ENCODE measurements at places on chromosomes 7 and 10.

GRCh38 chr10:48231699-48232315 lies 42.7 kb downstream of the FRMPD2 start:
- no peak for DNase-seq

DNA sequence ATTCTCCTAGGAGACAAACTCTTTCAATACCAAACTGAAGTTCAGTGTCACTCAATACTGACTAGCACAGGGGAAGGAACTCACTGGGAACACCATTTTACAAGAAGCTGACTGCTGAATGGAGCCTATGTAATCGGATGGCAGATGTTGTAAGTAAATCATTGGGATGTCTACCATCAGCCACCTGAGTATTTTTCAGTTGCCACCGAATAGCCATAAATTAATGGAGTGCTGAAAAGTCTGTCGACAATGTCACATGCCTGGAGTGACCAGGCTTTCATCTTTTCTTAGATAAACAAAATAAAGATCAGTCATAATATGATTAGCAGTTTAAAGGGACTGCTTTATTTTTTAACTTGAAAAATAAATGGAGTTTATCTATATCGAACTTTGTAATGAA lies 145.9 kb upstream of the SEMA3E start:
- no peak for DNase-seq

GRCh38 chr10:33494694-33495265 lies 160.3 kb upstream of the NRP1 start:
- no peak for DNase-seq

DNA sequence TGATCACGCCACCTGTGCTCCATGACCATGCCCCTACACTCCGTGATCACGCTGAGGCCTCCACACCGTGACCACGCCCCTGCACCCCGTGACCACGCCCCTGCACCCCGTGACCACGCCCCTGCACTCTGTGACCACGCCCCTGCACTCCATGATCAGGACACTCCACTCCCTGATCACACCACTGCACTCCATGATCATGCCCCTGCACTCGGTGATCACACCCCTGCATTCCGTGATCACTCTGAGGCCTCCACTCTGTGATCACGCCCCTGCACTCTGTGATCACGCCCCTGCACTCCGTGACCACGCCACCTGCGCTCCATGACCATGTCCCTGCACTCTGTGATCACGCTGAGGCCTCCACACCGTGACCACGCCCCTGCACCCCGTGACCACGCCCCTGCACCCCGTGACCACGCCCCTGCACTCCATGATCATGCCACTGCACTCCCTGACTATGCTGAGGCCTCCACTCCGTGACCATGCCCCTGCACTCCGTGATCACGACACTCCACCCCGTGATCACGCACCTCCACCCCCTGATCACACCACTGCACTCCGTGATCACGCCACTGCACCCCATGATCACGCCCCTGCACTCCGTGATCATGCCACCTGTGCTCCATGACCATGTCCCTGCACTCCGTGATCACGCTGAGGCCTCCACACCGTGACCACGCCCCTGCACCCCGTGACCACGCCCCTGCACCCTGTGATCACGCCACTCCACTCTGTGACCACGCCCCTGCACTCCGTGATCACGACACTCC lies 27.7 kb downstream of the STK32C start:
- DNase-seq, result no peak

DNA sequence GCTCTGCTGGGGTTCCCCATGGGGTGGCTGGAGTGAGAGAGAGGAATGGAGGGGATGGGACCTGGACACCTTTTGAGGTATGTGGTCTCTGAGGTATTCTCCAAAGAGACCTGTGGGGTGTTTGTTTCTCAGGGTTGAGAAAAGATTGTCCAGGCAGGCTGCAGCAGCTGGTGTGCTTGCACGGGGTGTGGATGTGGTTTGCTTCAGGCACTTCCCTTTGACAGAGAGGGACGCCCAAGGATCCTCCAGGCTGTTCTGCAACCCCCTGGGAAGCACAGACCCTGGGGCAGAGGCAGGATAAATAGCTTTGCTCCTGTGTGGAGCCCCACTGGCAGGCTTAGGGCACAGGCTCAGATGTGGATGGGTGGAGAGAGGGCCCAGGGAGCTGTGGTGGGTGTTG lies 115.1 kb upstream of the AGK start:
- no peak for DNase-seq

GRCh38 chr7:44962483-44963251 lies 16.1 kb downstream of the MYO1G start:
- no peak for DNase-seq

GRCh38 chr7:1248916-1249581 lies 16.4 kb downstream of the UNCX start:
- DNase-seq, result no peak

DNA sequence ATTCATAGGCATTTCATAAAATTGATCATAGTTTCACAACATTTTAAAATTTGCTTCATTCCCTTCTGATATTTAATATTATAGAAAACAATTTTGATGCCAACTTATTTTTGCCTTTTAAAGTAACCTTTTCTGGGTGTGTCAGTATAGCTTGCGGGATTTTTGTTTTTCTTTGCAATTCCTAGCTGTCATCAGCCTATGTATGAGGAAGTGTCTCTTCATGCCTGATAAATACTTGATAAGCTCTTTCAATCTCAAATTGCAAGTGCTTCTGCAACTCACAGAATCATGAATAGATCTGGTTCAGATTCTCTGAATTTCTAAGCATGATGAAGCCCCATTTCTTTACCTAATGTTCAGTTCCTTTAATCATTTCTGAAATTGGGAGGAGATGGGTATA lies 28.0 kb upstream of the ARHGAP21 start:
- no peak for DNase-seq

DNA sequence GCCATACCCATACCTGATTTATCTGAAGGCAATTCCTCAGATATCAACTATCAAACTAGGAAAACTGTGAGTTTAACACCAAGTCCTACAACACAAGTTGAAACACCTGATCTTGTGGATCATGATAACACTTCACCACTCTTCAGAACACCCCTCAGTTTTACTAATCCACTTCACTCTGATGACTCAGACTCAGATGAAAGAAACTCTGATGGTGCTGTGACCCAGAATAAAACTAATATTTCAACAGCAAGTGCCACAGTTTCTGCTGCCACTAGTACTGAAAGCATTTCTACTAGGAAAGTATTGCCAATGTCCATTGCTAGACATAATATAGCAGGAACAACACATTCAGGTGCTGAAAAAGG lies 69.0 kb upstream of the RSBN1L start:
- DNase-seq, result no peak

GRCh38 chr10:81570878-81571794 lies 303.9 kb upstream of the NRG3 start:
- DNase-seq, result no peak

DNA sequence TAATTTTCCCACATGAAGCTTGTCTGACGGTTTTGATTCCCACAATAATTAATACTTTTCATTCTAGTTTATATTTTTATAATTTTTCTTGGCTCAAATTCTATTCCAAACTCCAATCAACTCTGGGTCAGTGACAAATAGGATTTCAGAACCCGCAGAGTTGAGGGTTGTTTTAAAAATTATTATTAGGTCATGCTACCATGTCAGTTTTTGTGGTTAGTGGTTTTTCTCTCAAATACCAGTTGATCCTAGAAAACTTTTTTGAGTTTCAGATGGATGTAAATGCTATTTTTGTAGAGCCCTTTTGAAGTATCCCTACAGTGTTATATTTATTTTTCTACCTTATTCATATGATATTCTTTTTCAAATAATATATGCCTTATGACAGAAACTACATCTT lies 237.4 kb downstream of the SEMA3D start:
- no peak for DNase-seq

DNA sequence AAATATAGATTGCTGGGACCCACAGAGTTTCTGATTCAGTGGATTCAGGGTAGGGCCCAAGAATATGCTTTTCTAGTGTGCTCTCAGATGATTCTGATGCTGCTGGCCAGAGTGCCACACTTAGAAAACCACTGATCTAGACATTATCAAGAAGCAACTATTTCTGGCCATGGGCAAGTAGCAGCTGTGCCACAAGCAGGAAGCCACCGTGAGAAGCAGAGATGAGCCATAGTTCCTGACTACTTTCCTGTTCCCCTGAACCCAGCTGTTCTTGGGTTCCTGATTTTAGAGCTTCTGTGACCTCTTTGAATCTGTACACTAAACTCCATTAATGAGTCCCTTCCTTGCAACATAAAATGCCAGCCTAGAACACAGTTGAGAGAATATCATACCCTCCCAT lies 38.1 kb upstream of the PIK3AP1 start:
- peak; percentile 11 for DNase-seq

DNA sequence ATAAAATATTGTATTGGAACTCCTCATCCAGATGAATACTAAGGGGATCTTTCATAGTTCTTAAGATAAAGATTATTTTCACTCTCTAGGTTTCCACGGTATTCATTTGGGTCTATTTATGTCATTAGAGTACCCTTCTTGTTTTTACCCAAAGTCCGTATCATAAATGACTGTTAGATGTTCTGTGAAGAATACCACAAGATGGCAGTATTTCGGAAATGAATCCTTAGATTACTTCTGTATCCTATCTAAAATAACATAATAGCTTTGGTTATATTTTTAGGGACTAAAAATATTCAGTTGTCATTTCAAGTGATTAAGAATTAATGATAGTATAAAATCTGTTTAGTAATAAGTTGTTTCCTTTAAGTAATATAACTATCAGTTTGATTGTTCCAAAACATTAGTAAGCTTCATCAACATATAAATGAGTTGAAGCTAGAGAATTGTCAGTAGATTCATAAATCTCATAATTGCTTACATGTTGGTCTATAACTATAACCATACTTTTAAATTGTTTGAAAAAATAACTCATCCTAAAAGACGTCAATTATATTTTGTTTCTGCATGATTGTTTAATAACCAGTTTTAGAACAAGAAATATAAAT lies 337.5 kb upstream of the KCND2 start:
- DNase-seq, result peak; percentile 39

- no peak for DNase-seq
Observed at GRCh38 chr7:781186-781849, 51.0 kb upstream of the SUN1 start.

DNA sequence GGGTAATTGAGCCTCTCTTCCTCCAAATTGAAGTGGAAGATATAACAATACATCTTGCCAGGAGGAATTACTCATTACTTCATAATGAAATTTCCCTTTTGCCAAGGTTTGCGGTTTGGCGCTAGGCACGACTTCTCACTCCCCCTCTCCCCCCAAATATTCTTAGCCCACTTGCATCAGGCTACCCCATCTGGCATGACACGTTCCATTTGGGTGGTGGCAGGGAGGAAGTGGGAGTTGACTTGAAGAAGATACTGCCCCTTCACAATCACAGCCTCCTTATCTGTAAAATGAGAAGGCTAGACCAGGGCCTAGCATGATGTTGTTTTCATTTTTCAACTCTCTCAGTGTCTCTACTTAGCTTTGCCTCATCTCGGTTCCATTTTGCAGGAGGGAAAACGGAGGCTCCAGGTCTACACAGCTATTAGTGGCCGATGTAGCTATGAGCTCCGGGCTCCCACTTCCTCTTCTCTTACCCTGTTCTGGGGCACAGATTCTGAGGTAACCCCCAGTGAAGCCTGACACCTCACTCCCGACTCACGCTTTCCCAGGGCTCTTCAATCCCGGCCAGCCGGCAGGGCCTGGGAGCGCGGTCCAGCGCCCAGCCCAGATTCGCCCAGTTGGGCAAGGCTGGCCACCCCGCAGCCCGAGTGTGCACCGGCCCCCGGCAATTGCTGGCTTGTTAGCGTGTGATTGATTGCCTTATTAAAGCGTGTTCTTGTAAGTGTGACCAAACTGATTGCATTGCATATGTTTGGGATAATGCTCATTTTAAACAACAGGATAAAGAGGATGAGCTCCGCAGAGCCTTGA lies 6.5 kb downstream of the EVX1 start:
- DNase-seq, result no peak

GRCh38 chr7:47460251-47460989 lies 121.5 kb downstream of the TNS3 start:
- DNase-seq, result no peak

GRCh38 chr7:7761974-7762779 lies 43.8 kb upstream of the RPA3 start:
- DNase-seq, result no peak

DNA sequence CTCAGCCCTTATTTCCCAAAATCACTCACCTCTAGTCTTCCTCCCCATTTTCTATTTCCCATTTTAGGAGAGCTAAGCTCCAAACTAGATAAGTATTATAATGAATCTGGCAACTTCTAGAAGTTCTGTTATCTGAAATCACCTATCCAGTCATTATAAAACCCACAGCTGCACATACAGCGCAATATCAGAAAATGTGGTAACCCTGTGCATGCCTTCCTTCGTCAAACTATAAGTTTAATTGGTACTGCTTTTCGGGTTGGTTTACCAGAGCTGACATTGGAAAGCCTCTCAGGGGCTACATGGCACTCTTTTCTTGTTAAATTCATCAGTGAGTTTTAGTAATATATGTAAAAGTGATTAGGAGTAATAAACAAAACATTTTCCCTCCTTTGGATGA lies 1.6 kb downstream of the LAMB4 start:
- DNase-seq, result no peak

DNA sequence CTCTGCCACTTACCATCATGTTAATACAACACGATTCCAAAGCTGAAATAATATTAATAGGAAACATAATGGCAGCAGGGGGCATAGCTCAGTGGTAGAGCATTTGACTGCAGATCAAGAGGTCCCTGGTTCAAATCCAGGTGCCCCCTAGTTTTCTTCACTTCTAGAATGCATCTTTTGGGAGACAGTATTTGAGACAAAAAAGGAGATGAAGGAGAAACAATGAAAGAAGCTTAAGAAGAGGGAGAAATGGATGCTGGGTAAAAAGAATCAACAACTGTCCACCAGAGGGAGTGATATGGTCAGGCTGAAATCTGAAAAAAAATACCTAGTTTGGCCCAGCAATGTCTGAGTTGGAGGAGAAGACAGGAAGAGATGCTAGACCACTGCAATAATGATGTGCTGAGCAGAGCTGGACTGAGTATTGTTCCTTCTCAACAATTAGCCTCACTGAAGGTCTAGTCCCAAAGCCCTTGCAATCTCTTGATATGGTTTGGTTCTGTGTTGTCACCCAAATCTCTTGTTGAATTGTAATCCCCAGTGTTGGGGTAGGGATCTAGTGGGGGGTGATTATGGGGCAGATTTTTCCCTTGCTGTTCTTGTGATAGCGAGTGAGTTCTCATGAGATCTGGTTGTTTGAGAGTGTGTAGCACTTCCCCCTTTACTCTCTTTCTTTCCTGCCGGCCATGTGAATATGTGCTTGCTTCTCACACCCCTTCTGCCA lies 48.3 kb downstream of the ZNF783 start:
- DNase-seq, result no peak
